CD8-positive, alpha-beta memory T cell (primary cell): ENCODE measurements at places on chromosomes 11 and 22.

DNA sequence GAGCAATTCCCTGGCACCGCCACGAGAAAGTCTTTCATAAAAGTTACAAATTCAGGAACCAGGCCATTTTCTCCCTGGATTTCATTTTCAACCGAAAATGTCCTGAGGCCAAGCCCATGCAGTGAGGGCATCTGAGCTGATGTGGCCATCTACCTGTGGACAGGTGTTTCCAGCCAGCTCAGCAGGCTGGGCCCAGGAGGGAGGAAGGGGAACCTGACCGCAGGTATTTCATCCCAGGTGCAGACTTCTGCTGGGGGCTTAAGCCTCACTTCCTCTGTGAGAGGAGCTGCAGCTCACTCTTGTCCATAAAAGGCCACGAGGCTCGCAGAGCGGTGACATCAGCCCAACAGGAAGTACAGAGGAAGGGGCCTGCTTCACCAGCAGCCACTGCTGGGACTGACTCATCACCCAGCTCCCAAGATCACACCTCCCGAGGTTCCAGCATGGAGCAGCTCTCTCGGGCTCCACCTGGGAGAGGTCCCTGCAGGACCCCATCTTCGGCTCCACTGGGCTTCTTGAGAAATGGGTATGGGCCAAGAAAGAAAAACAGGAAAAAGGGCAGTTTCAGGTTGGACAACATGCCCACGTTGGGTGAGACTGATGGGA, 56.4 kb downstream of the MYH9 start:
- DNase-seq, result peak; percentile 90

DNA sequence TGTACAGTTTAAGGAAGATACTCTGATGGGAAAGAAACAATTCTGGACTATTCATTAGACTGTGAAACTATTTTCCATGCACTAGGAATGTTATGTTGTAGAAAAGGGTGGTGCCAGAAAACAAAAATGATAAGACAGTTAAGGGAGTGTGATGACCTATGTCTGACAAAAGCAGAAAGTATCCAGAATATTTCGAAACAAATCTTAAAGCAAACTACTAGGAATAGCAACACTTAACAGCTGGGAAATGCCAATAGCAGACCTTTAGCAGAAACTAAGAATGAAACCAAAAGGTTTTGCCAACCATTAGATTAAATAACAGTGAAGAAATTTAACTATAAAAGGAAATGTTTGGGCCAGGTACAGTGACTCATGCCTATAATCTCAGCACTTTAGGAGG, 3.3 kb upstream of the ARHGAP20 start:
- no peak for DNase-seq

DNA sequence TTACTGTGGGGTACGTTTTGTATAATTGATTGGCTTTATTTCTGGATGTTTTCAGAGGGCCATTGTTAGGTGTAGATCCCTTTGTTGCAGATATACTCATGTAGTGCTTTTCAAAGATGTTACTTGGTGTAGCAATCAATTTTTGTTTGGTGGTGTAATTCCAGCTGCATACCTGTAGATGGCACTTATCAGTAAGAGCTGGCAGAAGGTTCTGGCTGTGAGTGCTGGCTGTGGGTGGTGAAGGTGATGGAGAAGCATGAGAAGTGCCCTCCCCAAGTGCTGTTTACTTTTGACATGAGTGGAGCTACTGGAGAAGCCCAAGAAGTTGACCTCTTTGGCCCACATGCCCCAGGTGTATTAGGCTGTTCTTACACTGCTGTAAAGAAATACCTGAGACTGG, 1074.9 kb downstream of the FAM181B start:
- peak; percentile 42 for DNase-seq

- no peak for DNase-seq
Measured at GRCh38 chr11:100825626-100826025, 138.5 kb downstream of the ARHGAP42 start.

DNA sequence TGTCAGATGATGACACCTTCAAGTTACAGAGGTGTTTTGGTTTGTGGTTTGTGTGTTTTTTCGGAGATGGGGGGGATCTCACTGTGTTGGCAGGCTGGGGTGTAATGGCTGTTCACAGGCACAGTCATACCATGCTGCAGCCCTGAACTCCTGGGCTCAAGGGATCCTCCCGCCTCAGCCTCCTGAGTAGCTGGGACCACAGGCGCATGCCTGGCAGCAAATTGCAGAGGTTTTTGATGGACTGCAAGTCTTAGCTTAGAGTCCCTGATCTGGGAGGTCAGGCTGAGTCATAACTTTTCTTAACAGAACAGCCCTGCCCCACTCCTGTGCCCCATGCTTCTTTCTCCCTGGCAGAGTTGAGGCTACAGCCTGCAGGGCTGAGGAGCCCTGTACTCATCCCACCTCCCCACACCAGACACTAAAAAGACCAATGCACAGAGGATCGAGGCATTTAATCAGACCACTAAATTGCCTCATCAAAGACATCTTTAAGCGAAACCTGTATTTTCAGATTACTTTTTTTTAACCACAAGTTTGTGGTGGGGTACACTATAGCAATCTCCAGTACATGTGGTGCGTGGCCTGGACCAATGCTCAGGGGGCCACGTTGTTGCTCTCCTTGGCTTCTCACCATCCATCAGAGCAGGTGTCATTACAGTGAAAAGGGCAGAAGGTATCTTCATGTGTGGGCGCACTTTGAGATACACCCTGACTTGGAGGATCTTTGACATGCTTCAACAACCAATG, 17.1 kb upstream of the ADORA2A start:
- peak; percentile 58 for DNase-seq

DNA sequence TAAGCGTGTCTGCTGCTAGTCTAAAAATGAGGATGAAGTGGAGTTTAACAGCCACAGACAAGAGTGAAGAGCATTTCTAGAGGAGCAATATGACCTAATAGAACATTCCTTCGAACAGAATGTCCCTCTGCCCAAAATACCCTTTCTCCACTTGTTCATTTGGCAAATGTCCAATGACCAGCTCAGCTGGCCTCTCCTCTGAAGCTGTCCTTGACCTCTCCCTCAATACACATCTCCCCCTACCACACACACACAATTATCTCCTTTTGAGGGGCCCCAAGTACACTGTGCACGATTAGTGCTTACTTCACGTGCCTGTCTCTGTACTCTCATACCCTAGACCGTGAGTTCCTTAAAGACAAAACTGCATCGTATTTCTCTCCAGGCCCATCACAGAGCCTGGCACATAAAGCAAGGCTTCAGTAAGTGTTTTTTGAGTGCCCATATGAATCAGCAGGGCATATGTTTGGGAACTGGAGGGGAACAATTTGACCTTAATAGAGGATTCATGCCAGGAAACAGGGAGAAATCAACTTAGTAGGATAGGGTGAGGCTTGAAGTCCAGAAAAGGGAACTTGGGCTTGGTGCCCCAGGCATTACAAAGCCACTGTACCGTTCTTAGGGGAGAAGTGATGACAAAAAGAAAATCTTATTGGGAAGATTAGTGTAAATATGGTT, 18.1 kb upstream of the NCAM1 start:
- DNase-seq, result no peak

DNA sequence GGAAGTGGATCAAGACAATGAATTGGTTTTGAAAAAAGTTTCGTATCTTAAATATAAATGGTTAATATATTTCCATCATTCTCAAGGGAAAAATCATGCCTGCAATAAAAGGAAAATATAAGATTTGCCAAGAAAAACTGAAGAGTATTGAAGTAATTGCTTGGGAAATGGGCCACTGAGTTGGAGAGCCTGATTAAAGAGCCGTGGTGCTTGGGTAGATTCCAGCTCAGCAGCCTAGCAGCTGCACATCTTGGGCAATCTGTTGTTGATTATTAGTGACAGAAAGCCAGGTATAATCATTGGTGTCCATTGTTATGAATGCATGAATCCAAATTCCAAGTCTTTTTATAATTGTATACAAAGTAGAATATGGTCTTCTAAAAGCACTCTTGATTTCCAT, 800.9 kb upstream of the CHORDC1 start:
- no peak for DNase-seq

GRCh38 chr11:34633990-34634693, 13.2 kb downstream of the EHF start:
- no peak for DNase-seq

DNA sequence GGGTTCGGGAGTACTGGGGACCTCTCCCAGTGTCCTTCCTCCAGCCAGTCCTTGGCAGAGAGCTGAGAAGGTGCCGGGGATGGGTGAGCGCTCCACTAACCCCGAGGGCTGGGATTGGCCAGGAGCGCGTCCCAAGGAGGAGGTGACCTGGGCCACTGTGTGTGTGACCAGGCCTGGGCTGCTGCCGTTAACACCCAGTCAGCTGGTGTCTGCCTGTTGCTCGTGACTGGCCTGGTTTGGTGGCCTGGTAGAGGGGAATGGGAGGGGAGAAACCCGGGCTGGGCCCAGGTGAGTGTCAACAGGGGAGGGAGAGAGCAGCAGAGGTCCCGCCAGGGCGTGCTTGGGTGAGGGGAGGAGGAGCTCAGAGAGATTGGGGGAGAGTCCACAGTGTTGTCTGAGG, 29.9 kb upstream of the GRAMD4 start:
- no peak for DNase-seq

DNA sequence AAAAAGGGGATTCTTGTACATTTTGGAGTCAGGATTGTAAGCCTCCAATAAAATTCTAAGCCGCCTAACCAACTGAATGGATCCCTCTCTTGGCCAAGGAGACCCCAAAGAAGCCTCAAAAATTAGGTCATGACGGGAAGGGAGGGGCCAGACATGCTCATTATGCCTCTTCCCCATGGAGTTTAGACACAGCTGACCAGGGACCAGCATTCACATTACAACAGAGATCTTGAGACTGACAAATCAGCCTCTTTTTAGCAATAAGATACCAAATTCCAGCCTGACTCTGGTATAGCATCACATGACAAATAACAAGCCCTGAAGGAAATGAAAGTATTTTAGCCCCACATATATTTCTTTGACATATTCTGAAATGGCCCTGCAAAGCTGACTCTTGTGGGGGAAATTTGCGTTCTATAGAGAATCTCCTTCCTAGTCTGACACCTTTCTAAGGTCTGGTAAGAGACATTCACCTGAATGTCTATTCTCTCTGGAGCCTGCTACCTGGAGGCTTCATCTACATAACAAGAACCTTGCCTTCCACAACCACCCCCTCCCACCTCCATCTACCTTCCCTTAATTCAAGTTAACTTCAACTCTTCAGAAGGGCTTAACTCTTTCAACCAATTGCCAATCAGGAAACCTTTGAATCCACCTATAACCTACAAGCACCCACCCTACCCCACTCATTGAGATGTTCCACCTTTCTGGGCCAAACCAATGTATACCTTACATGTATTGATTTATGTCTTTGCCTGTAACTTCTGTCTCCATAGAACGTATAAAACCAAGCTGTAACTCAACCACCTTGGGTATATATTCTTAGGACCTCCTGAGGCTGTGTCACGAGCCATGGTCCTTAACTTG, 10.3 kb downstream of the GAL start:
- no peak for DNase-seq
